NCI-H524 treated with DMSO at 0.1 percent for 48 hours (cell line): ENCODE measurements at places on chromosomes 1 and 21.

DNA sequence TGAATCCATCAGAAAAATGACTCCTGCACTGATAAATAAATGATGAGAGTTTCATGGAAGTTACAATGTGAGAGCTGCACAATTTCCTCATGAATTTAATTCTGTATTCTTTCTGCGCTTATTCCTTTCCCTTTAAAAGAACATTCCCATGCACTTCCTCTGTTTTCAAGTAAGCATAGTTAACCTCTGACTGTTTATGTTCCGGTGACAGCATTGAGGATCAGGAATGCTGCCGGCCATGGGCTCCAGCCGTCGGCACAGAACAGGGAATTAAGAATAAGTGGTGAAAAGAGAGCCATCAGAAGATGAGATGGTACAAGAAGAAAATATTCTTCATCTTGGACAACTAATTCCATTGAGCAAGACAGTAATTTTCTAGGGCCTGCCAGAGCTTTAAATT is 65.3 kb downstream of the SUSD4 start:
- DNase-seq: no peak

DNA sequence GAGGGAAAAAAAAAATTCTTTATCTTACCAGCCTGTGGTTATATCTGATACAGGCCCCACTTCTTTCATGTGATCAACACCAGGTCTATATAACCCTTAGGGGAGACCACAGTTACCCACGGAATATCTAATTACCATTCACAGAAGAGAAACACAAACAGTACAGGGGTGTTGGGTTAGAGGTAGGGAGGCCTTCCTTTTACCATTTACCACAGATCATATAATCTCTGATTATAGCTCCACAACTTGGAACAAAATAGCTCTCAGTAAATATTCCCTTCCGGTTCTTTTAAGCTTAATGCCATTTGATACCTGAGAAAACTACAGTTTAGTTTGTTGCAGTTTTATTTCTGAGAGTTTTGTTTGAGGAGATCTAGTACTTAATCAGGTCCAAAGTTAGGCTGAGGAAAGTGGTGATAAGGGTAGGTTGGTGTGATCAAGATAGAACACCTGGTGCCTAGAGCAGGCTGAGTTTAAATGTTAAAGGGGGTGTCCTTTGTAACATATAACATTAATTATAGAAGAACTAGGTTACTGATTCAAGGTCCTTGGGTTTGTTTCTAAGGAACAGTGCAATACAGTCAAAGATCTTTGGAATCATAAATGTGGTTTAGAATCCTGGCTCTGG is 14.1 kb downstream of the EPB41 start:
- no peak for DNase-seq

- DNase-seq: no peak
Observed at GRCh38 chr1:234780531-234781162, 170.7 kb upstream of the IRF2BP2 start.

DNA sequence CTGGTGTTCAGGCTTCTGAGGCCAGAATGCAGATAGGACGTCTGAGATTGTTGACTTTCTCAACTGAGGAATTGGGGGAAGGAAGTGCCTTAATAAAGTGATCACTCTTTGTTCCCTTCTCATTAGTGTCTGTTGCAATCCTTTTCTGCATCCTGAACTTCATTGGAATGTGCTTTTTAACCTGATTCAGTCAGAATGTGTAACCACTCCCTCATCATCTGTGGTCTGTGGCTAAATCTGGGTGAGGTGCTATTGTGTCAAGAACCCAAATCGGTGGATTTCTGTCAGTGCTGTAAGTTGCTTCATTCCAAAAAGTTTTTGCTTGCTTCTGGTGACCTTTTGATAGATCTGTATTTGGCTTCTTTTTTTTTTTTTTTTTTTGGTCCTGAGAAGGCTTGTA is 38.2 kb downstream of the ARID1A start:
- no peak for DNase-seq
